ENCODE measurements at places on chromosomes 11 and 22.
A peak's percentile ranks its signal among the peaks of the same experiment; 100 is the strongest.

- no peak for DNase-seq
Observed at GRCh38 chr22:18990355-18991137, 54.5 kb upstream of the PRODH start.

- no peak for DNase-seq
Observed at GRCh38 chr22:23749841-23750301, 1.0 kb downstream of the ZNF70 start.

- DNase-seq = no peak
Observed at GRCh38 chr22:47082505-47082904, 320.1 kb downstream of the TBC1D22A start.

DNA sequence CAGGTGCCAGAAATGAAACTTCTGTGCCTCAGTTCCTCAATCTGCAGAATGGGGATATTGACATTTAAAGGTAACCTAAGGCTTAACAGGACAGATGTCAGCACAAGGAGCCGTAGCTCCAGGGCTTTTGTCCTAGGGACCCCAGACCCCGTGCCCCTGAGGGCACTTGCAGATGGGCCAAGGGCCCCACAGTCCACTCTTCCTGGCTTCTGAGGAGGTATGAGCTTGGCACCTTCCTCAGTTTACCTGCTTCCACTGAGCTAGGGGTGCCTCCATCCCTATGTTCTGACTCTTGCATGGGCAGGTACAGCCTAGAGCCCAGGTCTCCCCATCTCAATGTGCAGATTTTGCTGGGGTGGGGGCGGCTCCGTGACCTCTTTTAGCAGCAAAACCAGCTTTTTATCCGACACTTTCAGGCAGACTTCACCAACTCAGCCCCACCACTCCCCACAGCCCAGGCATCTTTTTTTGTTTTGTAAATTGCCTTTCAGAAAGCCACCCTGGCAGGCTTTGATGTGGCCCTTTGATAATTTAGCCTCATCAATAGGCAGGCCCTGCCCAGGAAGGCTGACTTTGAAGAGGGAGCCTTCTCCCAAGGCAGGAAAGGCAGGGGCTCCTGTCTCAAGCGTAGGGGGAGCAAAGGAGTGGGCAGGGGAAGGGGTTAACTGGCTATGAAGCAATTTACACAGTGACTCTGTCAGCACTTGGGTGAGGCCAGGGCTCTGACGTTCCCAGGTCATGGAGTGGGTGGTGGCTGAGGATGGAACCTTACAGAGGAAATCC, 23.7 kb upstream of the FGF3 start:
- DNase-seq = no peak

DNA sequence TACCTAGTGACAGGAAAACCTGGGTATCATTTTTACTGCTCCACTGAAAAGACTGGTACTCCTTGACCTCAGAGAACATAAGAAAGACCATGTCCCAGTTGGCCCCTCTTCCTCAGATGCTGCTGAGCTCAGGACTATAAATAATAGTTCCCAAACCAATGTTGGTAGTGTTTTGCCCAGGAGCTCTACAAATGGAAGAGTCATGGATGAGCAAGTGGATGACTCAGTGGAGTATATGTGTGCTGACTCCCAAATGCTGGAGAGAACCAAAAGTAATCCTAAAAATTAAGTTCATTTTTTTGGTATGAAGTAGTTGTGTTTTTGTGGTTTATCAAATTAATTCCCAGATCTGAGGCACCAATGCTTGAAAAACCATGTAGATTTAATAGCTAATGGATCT, 482.0 kb downstream of the KCNA4 start:
- DNase-seq = no peak

DNA sequence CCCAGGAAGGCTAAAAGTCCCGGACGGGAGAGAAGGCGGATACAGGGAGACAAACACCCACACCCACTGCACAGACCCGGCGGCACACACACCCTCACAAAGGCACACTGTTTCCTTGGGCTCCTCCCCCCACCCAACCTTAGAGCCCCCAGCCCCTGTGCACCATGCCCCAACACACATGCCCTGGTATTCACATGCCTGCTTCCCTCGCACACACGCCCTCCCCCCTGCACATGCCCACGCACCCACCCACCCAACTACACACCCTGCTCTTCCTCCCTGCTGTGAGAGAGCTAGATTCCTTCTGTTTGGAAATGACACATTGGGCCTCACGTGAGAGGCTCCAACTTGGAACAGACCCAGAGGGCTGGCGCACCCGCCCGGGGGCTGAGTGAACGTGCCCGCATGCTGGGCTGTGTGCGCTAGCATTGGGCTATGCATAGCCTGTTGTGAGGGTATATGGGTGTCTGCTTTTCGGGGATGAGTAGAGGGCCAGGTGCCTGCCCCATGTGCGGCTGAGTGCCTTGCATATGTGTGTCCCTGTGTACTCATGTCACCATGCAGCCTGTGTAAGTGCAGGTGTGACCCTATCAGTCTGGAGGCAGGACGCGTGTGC, 518 bp upstream of the CHRM1 start:
- no peak for DNase-seq

GRCh38 chr11:118705111-118705741, 25.8 kb upstream of the TREH start:
- no peak for DNase-seq

DNA sequence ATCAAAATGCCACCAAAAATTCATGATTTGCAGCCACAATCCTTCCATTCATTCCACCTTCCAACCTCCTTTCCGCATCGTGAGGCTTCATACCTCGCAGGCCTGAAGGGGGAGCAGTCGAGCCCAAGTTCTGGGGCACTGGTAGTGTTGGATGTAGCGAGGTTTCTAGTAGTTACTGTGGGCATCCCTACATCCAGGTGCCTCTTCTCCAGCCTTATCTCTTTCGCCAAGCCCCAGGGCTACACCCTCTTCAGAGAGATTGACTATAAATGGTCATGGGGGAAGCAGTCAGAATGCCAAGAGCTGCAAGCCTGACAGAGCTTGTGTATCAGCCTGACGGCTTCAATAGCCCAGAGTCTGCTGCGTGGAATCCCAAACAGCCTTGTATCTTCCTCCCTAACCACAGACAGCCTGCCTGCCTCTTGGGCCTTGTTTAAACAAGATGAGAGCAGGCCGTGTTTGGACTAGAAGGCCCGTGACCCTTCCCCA, 28.9 kb downstream of the CLMP start:
- DNase-seq = peak; percentile 17

GRCh38 chr11:120858740-120859139, 165.2 kb upstream of the TBCEL start:
- no peak for DNase-seq

- peak; percentile 83 for DNase-seq
Observed at GRCh38 chr11:35237860-35238715, 99.1 kb downstream of the CD44 start.

- no peak for DNase-seq
Observed at GRCh38 chr11:3104051-3104714, 47.0 kb upstream of the CARS1 start.

DNA sequence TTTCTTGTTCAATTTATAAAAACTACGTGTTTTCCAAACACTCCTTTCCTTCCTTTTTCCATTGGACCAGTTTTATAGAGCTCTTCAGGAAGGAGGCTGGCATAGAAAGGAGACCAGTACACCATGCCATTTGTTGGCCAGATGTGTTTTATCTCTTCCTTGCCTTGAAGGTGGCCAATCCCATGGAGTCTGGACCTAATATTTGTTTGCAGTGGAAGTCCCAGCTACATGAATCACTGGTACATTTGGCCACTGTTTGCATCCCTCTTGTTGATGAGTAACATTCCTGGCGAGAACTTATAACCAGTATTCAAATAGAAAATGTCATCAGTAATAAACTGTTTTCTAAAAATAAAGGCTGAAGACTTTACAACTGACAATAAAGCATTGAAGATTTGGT, 110.2 kb downstream of the ANO3 start:
- DNase-seq = no peak

- no peak for DNase-seq
Observed at GRCh38 chr11:1440496-1440895, 46.1 kb downstream of the MOB2 start.

- no peak for DNase-seq
Observed at GRCh38 chr11:62130283-62131169, 6.7 kb downstream of the INCENP start.

DNA sequence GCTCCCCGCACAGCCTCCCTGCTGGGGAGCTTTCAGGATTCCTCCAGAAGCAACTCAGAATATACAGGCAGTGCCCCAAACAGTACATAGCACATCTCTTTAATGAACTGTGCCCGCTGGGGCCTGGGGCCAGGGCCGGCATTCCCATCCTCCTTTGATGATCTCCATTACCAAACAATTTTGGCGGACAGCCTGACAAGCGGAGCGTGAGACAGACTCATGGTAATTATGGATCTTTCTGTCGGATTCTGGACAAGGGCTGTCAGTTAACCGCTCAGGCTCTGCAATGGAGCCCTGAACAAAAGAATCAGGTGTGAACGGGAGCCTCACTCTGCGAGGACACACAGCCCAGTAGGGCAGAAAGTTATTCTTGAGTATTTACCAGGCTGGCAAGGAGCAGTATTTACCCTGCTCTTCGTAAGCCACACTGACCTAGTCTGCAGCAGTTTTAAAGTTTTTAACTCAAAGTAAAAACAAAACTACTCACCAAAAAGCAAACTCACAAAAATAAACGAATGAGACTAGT, 174.0 kb downstream of the TBC1D22A start:
- no peak for DNase-seq

GRCh38 chr22:37484480-37485394, 1.4 kb downstream of the MFNG start:
- peak; percentile 95 for DNase-seq

DNA sequence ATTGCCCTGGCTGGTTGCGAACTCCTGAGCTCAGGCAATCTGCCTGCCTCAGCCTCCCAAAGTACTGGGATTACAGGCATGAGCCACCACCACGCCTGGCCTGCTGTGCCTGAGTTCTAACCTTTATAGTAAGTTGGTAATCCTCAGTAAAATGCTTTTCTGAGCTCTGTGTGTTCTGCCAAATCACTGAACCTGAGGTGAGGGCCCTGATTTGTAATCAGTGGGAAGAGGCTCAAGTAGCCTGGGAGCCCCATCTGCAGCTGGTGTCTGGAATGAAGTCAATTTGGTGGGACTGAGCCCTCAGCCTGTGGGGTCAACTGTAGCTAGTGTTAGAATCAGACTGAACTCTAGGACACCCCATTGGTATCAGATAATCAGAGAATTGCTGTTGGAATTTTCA, 72.6 kb upstream of the PARVG start:
- no peak for DNase-seq

DNA sequence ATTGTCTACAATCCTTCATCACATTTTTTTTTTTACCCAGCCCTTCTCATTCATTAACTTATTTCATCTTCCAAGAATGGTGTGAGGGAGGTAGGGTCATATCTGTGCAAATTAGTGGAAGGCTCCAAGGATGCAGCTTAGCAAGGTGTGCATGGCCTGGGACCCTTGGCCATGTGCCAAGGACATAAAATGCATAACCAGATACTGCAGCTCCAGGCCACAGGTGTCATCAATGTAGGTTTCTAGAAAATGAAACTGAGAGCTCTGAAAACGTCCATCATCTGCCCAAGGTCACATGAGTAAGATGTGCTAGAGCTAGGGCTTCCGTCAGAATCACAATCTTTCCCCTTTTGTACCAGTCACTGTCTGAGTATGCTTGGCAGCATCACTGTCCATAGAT, 29.8 kb downstream of the ANKK1 start:
- DNase-seq = peak; percentile 11

DNA sequence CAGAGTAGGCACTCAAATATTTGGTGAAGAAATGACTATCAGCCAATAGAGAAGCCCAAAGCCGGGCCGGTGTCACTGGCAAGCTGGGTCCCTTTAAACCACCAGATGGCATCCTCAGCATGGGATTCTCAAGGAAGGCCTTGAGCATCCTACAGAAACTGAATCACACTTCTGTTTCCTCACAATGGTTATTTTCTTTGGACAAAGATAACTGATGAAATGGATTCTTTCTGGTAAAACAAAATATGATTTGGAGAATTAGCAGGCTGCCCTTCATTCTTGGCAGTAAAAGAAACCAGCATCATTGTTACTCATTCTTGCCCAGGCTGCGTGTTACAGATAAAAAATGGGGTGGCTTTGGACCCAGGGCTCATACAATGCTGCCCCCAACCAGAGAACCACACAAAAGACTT, 30.3 kb upstream of the ASPHD2 start:
- DNase-seq = peak; percentile 76

- DNase-seq = no peak
Observed at GRCh38 chr11:88814076-88814475, 251.7 kb downstream of the GRM5 start.

DNA sequence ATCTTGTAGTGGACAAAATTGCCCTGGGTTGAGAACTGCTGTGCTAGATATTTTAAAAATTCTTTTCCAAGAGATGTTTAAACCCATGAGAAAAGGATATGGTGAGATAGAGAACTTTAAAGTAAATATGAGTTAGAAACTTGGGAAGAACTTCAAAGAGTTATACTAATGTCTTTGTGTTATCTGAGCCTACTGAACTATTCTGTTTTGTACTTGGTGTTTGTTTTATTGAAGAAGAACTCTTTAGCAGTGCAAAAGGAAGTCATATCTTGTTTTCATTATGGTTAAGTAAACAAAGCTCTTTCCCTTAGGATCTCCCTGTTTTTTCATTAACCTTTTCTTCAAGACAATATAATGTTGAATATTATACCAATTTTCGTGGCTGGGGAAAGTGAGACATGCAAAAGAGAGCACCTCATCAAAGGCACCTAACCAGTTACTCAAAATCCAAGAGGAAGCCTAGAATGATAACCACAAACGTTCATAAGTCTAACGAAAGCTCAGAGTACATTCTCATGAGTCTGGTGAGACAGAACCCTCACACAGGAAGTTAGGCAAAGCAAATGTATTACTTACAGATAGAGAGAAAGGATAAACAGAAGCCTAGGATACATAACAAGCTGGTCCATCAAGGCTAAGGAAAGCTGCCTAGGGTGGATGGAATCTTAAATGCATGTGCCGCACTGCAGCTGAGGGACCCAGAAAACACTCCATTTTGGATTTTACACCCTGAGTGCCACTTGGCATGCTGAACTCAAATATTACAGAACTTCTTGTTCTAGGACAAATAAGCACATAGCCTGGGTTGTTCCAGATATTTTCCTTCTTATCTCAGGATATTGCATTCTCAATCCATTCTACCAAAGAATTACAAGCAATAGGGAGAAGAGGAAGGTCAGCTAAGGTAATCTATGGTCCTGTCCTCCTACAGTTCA, 112.5 kb upstream of the ANO3 start:
- DNase-seq = no peak

DNA sequence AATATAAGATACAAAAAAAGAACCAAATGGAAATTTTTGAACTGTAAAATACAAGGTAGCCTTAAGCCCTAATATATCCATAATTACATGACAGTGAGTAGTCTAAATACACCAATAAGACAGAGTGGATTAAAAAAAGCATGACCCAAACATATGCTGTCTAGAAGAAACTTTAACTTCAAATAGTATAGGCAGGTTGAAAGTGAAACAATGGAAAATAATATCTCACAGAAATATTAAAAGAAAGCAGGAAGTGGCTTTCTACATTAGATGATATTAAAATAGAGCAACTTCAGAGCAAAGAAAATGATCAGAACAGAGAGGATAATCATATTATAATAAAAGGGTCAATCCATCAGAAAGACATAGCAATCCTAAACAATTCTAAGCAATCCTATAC, 21.8 kb downstream of the DCUN1D5 start:
- DNase-seq = no peak

GRCh38 chr22:46465345-46465720, 72.1 kb downstream of the CELSR1 start:
- DNase-seq = no peak

Data from activated CD4-positive, alpha-beta T cell treated with anti-CD3 and anti-CD28 coated beads, Interleukin-2, Interleukin-6, amounts not matched to agents 100 ng/mL and 50 ng/mL, durations not matched to agents 16 hours and 8 hours (primary cell).